MCF 10A (cell line): ENCODE measurements at places on chromosomes 11 and 22. TPM values are rescaled to one million over a fixed set of nuclear protein-coding genes. Genes with fewer than 3 reads are reported as not detected.
A peak's percentile ranks its signal among the peaks of the same experiment; 100 is the strongest.

DNA sequence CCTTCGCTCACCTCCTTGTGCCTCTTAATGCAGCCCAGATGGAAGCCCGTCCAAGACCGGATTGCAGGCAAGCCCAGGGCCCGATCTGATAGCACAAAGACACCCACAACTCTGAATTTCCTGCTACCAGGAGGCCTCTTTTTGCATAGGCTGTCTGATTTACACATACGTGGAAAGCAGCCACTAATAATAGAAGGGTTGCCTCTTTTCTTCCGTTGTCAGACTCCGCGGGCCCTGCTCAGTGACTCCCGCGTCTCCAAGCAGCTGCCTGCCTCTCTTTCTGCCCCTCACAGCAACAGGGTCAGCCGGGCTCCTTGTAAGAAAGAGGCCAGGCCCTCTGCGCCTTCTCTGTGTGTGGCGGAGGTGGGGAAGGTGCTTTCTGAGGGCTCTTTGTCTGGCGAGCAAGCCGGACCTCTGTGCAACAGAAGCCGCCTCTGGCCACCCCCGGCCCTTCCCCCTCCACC lies 26.7 kb downstream of the FLI1 start:
- DNase-seq, result no peak

- no peak for DNase-seq
Observed at GRCh38 chr11:72305891-72306585, 62.1 kb upstream of the PHOX2A start.

DNA sequence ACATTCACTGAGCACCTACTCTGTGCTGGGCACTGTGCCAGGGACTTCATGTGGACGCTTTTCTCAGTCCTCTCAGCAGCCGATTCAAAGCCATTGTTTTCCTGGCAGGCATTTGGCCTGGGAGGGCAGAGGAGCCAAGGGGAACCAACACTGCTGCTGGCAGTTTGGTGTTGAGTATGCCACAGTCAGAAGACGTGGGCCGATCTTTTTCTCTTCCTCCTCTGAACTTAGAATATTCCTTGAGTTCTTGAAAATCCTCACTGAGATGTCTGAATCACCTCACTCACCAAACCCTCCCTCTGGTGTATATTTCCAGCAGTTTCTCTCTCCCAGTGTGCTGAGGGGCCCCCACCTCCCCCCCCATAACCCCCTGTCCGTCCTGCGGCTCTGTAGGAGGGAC lies 114.5 kb upstream of the CRYBB3 start:
- DNase-seq, result no peak

- no peak for DNase-seq
Observed at GRCh38 chr22:49590851-49591445, 236.7 kb downstream of the BRD1 start.

- peak; percentile 76 for DNase-seq
Observed at GRCh38 chr11:111944651-111945051, 7.5 kb downstream of the DIXDC1 start.

DNA sequence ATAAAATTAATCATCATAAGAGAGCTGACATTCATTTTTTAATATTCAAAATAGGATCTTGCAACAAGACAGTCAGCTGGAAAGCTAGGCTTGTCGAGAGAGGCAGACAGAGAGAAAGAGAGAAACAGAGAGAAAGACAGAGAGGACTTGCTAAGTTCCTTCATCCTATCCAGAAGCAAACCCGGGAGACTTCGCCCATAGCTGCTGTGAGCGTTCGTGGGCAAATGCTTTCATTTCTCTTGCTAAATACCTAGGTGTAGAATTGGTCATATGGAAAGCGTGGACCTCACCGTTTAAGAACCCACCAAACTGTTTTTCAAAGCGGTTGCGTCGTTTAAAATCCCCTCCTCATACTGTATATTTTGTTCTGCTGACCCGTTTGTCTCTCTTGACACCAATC lies 25.3 kb upstream of the KRTAP5-6 start:
- no peak for DNase-seq

DNA sequence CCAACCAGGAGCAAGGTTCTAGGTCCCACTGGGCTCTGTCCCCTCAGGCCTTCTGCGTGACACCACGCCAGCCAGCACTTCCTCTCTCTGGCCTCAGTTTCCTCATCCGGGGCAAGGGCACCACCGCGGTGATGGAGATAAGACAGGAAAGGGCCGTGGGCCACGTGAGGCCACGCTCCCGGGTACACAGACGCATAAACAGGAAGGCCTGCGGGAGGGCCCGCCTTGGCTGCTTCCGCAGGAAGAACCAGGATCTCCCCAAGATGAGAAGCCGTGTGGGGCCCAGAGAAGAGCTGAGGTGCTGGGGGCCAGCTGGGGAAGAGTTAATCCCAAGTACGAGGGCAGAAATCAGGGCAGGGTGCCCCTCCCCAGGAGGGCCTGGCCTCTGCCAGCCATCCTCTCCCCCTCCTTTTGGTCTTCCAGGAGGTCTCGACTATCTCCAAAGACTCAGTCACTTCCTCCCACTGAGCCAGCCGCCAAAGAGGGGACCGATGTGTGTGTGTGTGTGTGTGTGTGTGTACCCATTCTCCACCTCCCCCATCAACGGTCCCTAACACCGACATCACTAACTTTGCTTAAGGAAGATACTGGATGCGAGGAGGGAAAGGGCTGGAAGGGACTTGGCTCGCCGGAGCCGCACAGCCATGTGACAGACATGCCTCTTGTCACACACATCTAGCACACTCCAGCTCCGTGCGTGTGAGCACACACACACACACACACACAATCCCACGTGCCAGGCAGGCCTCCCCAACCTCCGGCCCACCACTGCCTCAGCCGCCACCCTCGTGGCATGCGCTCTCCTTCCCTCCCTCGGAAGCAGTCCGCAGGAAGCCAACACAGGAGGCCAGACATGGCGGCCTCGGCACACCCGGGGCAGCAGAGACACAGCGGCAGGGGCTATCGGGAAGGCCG lies 1.4 kb downstream of the MFNG start:
- no peak for DNase-seq

DNA sequence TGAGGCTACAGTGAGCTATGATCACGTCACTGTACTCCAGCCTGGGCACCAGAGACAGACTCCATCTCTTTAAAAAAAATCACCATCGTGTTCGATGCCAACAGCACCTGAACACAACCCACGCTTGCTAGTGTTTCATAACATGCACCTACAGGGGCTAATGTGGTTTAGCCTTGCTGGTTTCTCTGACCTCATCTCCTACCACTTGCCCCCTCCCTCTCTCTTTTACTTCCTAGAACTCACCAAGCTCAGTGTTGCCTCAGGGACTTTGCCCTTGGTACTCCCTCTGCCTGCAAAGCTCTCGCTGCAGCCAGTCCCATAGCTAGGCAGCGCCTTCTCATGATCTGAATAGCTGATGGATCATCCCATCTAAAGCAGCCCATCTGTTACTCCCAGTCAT lies 99.8 kb downstream of the FBXO7 start:
- peak; percentile 73 for DNase-seq

DNA sequence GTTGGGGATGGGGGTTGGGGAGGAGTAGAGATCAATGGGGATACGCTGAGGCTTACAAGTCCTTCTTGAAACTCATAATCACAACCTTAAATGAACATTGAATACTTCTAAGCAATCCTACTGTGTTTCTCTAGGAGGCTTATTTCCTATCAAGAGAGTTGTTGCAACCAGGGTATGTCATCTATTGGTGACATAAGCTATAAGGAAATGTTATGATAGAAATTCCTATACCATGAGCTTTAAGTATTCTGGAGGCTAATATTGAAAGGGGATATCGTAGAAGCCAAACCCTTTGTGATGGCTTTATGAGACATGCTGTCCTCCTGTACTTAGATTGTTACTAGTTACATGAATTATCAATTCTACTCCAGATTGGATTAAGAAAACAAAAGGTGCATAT lies 72.9 kb downstream of the DKK3 start:
- DNase-seq, result no peak

GRCh38 chr11:83249972-83250593 lies 36.1 kb downstream of the CCDC90B start:
- peak; percentile 53 for DNase-seq

DNA sequence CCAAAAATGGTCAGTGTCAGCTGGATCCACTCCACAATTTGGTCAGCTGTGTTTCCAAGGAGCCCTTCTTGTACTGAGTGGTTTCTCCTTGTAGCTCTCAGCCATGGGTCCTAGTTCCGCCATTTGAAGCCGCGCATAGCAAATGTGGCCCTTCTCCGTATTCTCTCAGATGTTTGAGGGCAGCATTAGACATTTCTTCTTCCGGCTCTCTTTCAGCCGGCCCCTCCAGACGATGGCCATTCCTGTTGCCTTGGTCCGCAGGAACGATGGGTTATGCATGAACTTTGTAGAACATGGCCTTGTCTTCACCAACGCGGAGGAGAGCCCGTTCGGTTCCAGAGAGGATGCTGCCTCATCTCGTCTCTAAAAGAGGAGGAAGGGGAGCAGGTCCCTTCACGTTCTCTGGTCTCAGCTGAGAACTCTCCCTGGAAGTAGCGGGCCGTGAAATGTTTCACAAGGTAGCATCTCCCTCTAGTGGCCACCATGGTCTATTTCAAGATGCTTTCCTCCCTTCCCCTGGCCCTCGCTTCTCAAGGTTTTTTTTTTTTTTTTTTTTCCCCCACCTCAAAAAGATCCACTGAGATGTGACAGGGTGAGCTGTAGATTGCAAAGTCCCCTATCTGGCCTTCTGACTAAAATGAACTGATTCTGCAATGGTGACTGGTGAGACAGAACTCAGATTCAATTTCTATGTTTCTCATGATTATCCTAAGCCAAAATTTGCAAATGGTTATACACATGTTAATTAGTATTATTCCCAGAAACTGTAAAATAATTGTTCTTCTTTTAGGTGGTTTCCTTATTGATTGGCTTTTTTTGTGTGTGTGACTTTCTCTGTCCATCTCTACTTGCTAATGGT lies 19.8 kb upstream of the PLET1 start:
- DNase-seq, result peak; percentile 85

DNA sequence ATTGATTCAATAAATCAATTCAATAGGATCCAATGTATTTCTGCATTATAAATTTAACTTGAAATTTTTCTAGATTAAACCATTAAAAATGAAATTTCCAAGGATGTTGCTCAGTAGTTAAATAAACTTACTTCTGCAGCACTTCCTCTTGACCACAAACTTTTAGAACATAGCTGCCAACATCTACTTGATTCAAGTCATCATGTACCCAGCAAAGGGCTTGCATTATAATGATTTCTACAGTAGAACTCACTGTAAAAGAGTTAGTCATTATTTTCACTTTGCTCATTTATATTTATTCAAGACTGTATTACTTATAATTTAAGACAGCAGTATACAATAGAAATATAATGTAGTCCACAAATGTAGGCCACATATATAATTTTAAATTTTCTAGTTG lies 59.2 kb downstream of the PIK3C2A start:
- DNase-seq, result no peak

Gene MFNG
- total RNA-seq, result 0.56 and 1.2 TPM in 2 replicates

Gene F2
- total RNA-seq, result not detected in 2 replicates

Gene KCNJ1
- not detected in 2 replicates for total RNA-seq

Gene CD3D
- not detected in 2 replicates for total RNA-seq

Gene IL18
- total RNA-seq, result 124 and 189 TPM in 2 replicates
